ENCODE measurements at places on chromosomes 4 and X. TPM values are rescaled to one million over a fixed set of nuclear protein-coding genes. Genes with fewer than 3 reads are reported as not detected.

DNA sequence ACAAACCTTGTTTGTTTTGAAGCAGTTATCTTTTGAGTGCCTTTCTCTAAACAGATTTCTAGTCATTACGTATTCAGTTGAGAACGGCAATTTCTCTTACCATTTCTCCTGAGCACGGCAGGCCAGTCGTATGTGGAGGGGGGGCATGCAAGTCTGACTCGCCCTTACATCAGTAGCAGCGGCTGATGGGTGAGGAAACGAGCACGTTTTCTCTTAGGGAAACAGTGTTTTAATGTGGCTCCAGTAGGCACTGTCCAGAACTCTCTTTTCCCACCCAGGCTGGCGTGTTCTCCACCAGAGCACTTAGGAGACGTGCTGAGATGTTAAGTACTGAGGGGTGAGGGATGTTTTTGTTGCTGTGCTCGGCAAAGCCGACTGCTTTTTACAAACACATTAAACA lies 240.5 kb downstream of the STIM2 start:
- H3K27ac ChIP-seq: peak overlapping the region; percentile 11
- H3K4me3 ChIP-seq: no peak overlapping the region
- H3K4me1 ChIP-seq: no peaks in the 10 kb centered on the region
- no peaks in the 10 kb centered on the region for H3K36me3 ChIP-seq
- H3K27me3 ChIP-seq: peaks cover 29% of the 10 kb centered on the region

DNA sequence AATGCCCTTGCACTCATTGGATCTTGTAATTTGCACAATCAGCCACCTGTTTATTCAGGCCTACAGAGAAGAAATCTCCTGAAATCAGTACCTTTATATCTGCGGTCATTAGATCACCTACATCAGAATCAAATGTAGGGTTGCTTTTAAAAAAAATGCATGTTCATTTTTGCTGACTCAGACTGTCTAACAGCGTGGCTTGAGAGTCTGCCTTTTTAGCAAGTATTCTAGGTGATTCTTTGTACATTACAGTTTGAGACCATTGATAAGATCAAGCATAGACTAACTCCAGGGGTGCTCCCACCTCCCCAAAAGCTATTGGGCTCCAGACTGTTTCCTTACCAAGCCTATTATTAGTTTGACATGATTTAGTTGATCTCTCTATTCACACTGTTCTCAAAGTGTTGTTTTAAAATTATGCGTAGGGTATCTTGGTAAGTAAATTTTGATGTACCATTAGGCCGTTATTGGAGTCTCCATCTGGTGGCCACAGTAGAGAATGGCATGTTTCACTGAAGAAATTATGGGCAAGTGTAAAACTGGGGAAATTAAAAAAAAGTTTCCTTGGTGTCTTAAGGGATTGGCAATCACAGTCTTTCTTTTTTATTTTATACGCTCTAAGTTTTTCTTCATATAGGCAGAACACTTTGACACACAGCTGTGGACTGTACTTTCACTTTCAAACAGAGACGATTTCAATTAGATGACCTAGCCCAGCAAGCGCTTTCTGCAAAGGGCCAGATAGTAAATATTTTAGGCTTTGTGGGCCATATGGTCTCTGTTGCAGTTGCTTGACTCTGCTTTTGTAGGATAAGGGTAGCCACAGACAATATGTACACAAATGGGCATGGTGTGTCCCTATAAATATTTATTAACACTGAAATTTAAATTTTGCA lies 33.7 kb upstream of the MSL3 start:
- H3K36me3 ChIP-seq: no peaks in the 10 kb centered on the region
- no peaks in the 10 kb centered on the region for H3K4me1 ChIP-seq
- H3K27me3 ChIP-seq: no peaks in the 10 kb centered on the region
- DNase-seq: peak; percentile 23
- H3K4me3 ChIP-seq: no peak overlapping the region

- no peak for DNase-seq
- no peak overlapping the region for H3K4me3 ChIP-seq
- H3K4me1 ChIP-seq: no peaks in the 10 kb centered on the region
- no peak overlapping the region for H3K27ac ChIP-seq
Measured at GRCh38 chrX:37879692-37880091, 32.3 kb upstream of the DYNLT3 start.

The PCYT1B gene
- total RNA-seq: not detected

GRCh38 chr4:181688432-181688831 lies 554.8 kb upstream of the TENM3 start:
- H3K36me3 ChIP-seq: no peaks in the 10 kb centered on the region
- H3K4me3 ChIP-seq: no peak overlapping the region
- no peak for DNase-seq
- H3K4me1 ChIP-seq: no peaks in the 10 kb centered on the region

- no peak overlapping the region for H3K4me3 ChIP-seq
- H3K27me3 ChIP-seq: no peaks in the 10 kb centered on the region
- no peak overlapping the region for H3K27ac ChIP-seq
- no peak for DNase-seq
Measured at GRCh38 chr4:173485164-173485563, 44.9 kb downstream of the HAND2 start.

DNA sequence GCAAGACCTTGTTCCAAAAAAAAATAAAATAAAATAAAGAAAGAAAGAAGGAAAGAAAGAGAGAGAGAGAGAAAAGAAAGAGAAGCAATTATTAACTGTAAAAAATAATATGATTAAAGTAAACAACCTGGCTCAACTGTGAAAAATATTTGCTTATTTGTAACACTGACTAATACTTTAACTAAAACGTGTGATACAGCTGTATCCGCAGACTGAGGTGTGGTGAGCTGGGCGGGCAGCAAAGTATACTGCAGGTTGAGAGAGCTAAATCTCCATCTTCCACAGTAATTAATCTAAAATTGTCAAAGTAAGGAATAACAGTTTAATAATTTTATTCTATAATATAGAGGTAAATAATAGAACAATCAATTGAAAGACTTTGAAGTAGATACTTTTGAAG lies 145.5 kb upstream of the FAM241A start:
- no peak overlapping the region for H3K4me3 ChIP-seq
- DNase-seq: no peak
- H3K4me1 ChIP-seq: no peaks in the 10 kb centered on the region
- no peak overlapping the region for H3K27ac ChIP-seq
- peaks cover 20% of the 10 kb centered on the region for H3K27me3 ChIP-seq

- no peaks in the 10 kb centered on the region for H3K36me3 ChIP-seq
- no peak overlapping the region for H3K27ac ChIP-seq
- DNase-seq: no peak
- H3K4me1 ChIP-seq: no peaks in the 10 kb centered on the region
Measured at GRCh38 chr4:79445371-79445781, 37.3 kb upstream of the GK2 start.

DNA sequence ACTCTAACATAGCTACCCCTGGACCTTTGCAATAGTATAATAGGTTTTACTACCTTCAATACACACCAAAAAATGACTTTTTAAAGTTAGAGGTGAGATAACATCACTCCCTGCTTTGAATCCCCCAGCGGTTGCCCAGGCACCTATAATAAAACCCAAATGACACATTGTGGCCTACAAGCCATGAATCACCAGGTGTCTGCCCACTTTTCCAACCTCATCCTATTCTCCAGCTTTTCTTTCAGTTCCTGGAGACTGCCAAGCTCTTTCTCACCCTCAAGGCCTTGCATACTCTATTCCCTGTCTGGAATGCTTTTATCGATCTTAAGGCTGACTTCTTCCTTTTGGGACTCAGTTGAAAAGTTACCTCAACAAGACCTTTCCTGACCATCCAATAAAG lies 16.4 kb upstream of the PRSS48 start:
- H3K27ac ChIP-seq: no peak overlapping the region
- no peak for DNase-seq
- peaks cover 3% of the 10 kb centered on the region for H3K36me3 ChIP-seq

GRCh38 chr4:20512985-20513384 lies 187.3 kb upstream of the PACRGL start:
- H3K36me3 ChIP-seq: no peaks in the 10 kb centered on the region
- no peak for DNase-seq
- H3K27ac ChIP-seq: no peak overlapping the region
- H3K27me3 ChIP-seq: no peaks in the 10 kb centered on the region

- DNase-seq: no peak
- no peaks in the 10 kb centered on the region for H3K36me3 ChIP-seq
- H3K4me1 ChIP-seq: no peaks in the 10 kb centered on the region
Measured at GRCh38 chr4:167218022-167218608, 16.2 kb downstream of the SPOCK3 start.

The CLDN22 gene
- total RNA-seq: not detected

- no peaks in the 10 kb centered on the region for H3K27me3 ChIP-seq
- peaks cover 6% of the 10 kb centered on the region for H3K36me3 ChIP-seq
- H3K27ac ChIP-seq: no peak overlapping the region
- H3K4me3 ChIP-seq: no peak overlapping the region
- DNase-seq: no peak
Measured at GRCh38 chrX:153445106-153445855, 575 bp downstream of the TREX2 start.

DNA sequence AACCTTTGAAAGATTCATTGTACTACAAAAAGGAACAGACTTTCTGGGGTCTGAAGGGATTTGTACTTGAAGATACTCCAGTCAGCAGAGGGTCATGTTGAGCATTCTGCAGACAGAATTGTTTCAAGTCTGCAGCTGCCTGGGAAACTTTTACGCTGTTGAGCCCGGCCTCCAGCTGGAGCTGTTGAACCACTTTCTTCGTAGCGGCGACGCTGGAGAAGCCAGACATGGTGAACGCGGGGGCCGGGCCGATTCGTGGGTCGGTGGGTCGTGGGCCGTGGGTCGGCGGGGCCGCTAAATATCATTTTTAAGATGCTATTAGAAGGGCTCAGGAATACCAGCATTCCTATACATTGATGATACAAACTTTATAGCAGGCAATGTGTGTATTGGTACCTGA lies 12.0 kb upstream of the RTL9 start:
- H3K27ac ChIP-seq: no peak overlapping the region
- no peaks in the 10 kb centered on the region for H3K4me1 ChIP-seq
- no peak overlapping the region for H3K4me3 ChIP-seq
- no peaks in the 10 kb centered on the region for H3K36me3 ChIP-seq
- DNase-seq: no peak

DNA sequence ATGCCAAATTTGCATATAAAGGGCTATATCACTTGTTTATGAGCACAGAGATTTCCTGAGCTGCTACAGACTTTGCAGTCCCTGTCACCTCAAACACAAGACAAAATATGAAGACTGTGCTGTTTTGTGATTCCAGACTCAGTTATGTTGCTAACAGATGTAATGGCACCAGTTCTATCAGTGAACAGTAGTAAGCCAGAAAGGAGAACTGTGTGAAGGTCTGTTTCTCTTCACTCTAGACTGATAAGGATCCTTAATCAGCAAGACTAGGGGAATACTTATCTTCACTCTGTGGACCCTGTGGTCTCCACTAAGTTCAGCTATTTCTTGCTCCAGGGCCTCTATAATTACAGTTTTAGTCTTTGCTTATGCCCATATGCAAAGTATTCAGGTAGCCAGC lies 82.7 kb downstream of the ANXA5 start:
- no peak overlapping the region for H3K27ac ChIP-seq
- H3K4me3 ChIP-seq: no peak overlapping the region
- no peaks in the 10 kb centered on the region for H3K4me1 ChIP-seq

The EOLA2 gene
- total RNA-seq: 39.9 TPM

DNA sequence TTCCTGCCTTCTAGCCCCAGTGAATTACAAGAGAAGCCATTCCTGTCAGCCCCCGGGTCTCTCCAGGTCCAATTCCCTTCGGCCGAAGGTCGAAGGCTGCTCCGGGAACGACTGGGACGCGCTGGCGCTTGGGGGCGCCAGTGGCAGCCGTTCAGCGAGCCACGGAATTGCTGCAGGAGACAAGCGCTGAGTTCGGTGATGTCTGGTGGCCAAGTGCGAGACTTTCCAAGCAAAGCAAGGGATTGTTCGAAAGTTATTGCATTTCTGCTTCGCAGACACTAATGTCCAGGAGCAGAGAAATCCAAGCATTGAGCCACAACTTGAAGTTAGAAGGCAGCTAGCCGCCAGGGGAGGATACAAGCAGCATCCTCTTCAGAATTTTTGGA lies 1.1 kb upstream of the DKK2 start:
- H3K36me3 ChIP-seq: peaks cover 2% of the 10 kb centered on the region
- peaks cover 82% of the 10 kb centered on the region for H3K27me3 ChIP-seq
- DNase-seq: no peak
- H3K4me1 ChIP-seq: peaks cover 15% of the 10 kb centered on the region

GRCh38 chr4:57119054-57119651 lies 9.0 kb upstream of the IGFBP7 start:
- H3K27ac ChIP-seq: no peak overlapping the region
- no peak overlapping the region for H3K4me3 ChIP-seq

GRCh38 chr4:26879805-26880204 lies 19.2 kb downstream of the STIM2 start:
- H3K36me3 ChIP-seq: no peaks in the 10 kb centered on the region
- no peaks in the 10 kb centered on the region for H3K27me3 ChIP-seq
- DNase-seq: peak; percentile 19
- H3K27ac ChIP-seq: peak overlapping the region; percentile 88
- H3K4me1 ChIP-seq: peaks cover 26% of the 10 kb centered on the region
- H3K4me3 ChIP-seq: no peak overlapping the region

The CD38 gene
- 3.2 TPM for total RNA-seq

DNA sequence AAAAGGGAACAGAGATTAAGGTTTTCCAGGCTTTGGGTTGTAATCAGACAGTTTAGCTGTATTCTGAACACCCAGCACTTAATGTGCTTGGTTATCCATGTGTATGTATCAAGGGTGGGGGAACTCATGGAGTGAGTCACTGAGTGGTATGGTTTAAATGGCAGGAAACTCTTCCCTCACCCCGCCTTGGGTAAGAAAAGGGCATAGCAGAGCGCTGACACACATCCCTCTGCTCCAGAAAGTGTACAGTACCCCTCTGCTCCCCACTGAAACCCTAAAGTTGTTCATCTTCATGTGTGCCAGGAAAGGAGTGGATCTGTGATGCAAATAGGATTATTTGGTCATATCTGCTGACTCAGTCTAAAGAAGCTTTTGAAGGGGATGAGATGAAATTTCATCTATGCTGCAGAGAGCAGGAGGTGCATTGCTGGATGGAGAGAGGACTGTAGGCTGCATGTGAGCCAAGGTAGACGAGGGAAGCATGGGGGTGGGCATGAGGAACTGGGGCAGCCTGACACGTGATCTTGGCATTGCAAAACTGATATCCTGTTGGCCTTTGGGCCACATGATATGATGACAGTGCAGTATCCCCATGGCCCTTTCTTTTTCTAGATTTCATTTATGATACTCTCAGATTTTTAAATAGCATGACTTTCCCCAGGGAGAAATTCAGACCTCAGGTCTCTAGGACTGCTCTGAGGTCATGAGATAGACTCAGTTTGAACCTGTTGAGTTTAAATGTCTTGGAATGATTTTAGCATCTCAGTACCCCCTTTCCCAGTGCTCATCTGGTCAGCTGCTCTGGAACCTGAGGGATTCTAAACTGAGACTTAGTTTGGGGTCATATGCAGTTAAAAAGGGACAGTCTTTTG lies 84.8 kb downstream of the TMEM164 start:
- no peak overlapping the region for H3K4me3 ChIP-seq
- H3K27me3 ChIP-seq: no peaks in the 10 kb centered on the region
- H3K4me1 ChIP-seq: peaks cover 9% of the 10 kb centered on the region
- H3K27ac ChIP-seq: peak overlapping the region; percentile 33

- no peaks in the 10 kb centered on the region for H3K36me3 ChIP-seq
- H3K4me3 ChIP-seq: no peak overlapping the region
- H3K4me1 ChIP-seq: no peaks in the 10 kb centered on the region
- H3K27me3 ChIP-seq: no peaks in the 10 kb centered on the region
- no peak for DNase-seq
Measured at GRCh38 chrX:144946666-144947065, 300.6 kb upstream of the SPANXN1 start.

The SYTL5 gene
- not detected for total RNA-seq

GRCh38 chr4:39390603-39391002 lies 16.1 kb upstream of the KLB start:
- no peaks in the 10 kb centered on the region for H3K36me3 ChIP-seq
- H3K4me1 ChIP-seq: no peaks in the 10 kb centered on the region
- DNase-seq: no peak
- H3K27me3 ChIP-seq: no peaks in the 10 kb centered on the region

The PAGE2B gene
- 0.99 TPM for total RNA-seq

The RAB39B gene
- 14.8 TPM for total RNA-seq

The HMGN5 gene
- 2.4 TPM for total RNA-seq

All from naive thymus-derived CD8-positive, alpha-beta T cell (primary cell).